ENCODE measurements at places on chromosomes 4 and X.
A peak's percentile ranks its signal among the peaks of the same experiment; 100 is the strongest.

DNA sequence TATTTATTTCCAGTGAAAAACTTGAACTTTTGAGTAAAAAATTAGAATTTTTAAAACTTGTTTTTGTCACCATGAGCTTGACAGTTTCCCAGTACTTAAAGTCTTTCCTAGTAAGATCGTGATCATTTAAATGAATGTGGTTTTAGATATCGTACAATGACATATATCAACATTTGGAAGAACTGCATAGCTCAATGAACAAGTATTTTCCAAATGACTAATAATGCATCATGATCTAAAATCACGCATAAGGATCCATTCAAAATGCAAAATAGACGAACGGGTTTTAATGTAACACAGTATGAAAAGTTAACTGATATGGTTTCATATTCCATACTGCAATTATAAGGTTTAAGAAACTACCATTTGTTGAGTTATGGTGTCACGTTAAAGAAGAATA is 4.1 kb upstream of the NDNF start:
- DNase-seq, result no peak

DNA sequence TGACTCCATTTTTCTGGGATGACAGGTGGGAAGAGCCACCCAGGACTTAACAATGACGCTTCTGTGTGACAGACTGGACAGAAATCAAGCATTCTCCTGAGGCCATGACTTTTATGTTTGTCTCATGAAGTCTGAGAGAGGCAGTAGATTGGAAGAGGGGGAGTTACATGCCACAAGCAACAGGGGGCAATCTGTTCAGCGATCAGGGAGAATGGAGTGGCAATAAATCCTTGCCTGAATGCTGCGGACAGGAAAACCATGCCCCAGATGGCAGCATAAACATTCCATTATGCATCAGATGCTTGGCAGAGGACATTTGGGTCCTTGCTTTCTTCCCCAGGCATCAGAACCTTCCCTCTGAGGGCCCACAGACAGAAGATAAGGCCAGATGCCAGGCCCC is 312.4 kb upstream of the DIPK2B start:
- no peak for DNase-seq

DNA sequence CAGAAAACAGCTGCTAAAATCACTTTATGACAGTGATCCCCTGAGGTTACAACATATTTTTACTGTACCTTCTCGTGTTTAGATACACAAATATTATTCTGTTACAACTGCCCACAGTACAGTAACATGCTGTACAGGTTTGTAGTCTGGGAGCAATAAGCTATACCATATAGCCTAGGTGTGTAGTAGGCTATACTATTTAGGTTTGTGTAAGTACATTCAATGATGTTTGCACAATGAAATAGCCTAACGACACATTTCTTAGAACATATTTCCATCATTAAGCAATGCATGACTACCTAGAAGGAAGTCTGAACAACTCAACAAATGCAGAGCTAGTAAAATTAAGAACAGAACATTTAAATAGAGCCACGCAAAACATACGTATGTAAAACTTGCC is 112.7 kb downstream of the ZAR1 start:
- DNase-seq, result no peak

DNA sequence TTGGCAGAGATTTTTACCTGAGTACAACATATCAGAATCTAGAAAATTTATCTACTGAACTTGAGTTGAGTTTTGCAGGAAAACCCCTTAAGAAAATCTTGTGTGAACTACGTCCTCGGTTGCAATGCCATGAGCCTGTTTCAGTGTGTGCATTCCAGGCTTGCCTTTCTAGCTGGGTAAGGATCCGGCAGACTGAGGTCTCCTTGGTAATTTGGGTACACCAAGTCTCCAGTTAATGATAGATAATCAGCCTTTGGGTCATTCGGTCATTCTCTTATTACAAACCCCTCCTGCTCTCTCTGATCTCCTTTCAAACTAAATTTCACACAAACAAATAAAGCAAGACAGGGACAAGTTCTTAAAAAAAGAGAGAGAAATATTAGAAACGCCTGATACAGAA is 5.9 kb upstream of the HAND2 start:
- no peak for DNase-seq

GRCh38 chr4:126784966-126785580 is 847.7 kb upstream of the INTU start:
- no peak for DNase-seq

- no peak for DNase-seq
These were observed 532.2 kb downstream of the MID1IP1 start for GRCh38 chrX:39333451-39333850.

DNA sequence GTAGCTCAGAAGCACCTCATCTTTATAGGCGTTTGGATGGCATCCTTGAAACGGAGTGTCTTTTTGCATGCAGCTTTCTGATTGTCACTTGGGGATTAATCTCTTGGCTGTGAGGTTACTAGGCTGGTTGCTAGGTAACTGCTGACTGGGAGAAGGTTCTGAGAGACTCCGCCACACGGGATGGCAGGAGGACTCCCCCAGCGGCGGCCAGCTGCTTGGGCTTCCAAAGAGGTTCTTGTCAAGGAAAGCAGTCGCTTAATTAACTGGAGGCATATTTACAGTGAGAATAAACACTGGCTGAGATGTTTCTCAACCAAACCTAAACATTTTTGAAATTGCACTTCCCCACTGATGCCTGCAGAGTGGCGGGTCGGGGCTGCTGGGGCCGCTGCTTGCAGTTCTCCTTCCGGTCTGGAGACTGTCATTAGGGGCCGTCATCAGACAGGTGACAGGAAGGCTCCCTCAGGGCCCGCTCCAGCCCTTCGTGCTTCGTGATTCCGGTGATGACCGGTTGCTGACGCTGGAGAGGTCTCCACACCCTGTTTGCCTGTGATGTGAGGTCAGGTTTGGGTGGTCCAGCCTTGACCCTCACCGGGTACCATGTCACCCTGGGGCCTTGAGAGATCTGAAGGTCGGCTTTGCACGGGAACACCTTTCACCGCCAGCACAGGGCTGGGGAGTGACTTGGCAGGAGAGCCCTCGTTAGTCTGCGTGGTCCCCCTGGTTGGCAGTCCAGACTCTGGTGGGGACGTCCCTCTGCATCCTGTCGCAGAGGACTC is 9.1 kb downstream of the NSG1 start:
- peak; percentile 18 for DNase-seq

DNA sequence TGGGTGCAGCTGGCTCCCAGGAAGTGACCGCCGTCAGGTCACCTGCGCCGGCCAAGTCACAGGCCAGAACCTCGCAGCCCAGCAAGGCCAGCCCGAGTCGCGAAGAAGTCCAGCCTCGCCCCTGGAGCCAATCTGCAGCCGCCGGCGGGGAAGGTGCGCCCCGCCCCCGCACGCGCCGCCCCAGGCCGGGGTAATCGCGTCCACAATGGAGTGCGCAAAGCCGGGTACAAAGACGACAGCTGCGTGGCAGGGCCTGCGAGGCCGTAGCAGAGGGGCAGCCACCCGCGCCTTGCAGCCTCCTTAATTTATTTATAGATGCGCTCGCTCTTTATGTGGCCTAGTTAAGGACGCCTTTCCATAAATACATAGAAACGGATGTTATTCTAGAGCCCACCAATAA is 139.4 kb upstream of the CPEB2 start:
- DNase-seq, result no peak

DNA sequence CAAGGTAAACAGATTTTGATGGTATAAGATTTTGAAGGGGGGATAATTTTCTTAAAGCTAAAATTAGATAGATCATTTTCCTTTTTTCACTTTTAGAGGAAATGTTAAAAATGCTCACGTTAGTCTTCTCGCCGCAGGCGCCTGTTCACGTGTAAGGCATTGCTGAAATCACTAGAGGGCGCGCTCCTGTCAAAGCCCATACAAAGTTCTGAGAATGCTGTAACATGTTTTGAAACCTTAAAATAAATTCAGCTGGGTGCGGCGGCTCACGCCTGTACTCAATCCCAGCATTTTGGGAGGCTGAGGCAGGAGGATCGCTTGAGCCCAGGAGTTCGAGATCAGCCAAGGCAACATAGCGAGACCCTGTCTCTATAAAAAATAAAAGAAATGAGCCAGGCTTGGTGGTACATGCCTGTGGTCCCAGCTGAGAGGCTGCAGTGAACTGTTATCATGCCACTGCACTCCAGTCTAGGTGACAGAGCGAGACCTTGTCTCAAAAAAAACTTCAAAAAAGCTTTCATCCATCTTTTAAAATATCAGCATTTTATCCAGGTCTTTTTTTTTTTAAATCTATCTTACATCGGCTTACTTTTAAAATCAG is 138.0 kb downstream of the RBMX2 start:
- peak; percentile 53 for DNase-seq

GRCh38 chr4:86497980-86498862 is 95.9 kb upstream of the PTPN13 start:
- DNase-seq, result peak; percentile 78

DNA sequence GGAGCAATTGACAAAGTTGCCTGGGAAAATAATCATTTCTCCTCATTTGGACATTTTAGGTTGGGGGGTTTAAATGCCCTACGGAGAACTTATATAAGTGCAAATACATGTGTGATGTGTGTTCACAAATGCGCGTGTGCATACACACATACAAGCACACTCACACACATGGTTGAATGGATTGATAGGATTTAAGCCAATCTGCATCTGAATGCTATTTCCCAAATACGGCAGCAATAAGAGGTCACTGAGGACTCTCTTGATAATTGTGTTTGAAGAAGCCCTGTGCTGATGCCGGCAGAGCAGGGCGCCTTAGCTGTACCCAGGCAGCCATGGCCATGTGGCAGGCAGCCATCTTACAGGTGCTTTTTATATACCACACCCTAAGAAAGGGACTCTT is 165.3 kb upstream of the LEF1 start:
- no peak for DNase-seq

GRCh38 chr4:69835766-69836165 is 24.2 kb downstream of the SULT1E1 start:
- no peak for DNase-seq

Measured in HT-29 (cell line).